ENCODE measurements at places on chromosomes 12 and 14. TPM values are rescaled to one million over a fixed set of nuclear protein-coding genes. Genes with fewer than 3 reads are reported as not detected.

Gene TEX52
- not detected for total RNA-seq

Gene ENDOU
- 2.1 TPM for total RNA-seq

- H3K4me3 ChIP-seq = no peak overlapping the region
- H3K4me1 ChIP-seq = no peaks in the 10 kb centered on the region
- H3K27ac ChIP-seq = no peak overlapping the region
- no peaks in the 10 kb centered on the region for H3K27me3 ChIP-seq
- H3K36me3 ChIP-seq = no peaks in the 10 kb centered on the region
- no peak for DNase-seq
Observed at GRCh38 chr12:110762891-110763290, 20.2 kb upstream of the PPP1CC start.

GRCh38 chr12:31853520-31853919, 105.7 kb upstream of the RESF1 start:
- H3K27me3 ChIP-seq = no peaks in the 10 kb centered on the region
- peaks cover 4% of the 10 kb centered on the region for H3K4me1 ChIP-seq
- H3K36me3 ChIP-seq = no peaks in the 10 kb centered on the region

GRCh38 chr12:19035536-19035935, 94.0 kb upstream of the PLEKHA5 start:
- peak overlapping the region; percentile 73 for H3K27ac ChIP-seq
- H3K27me3 ChIP-seq = no peaks in the 10 kb centered on the region
- DNase-seq = no peak
- no peaks in the 10 kb centered on the region for H3K36me3 ChIP-seq

GRCh38 chr12:130863298-130863697, 8.6 kb upstream of the RAN start:
- no peak overlapping the region for H3K4me3 ChIP-seq
- H3K36me3 ChIP-seq = no peaks in the 10 kb centered on the region
- no peak overlapping the region for H3K27ac ChIP-seq
- no peaks in the 10 kb centered on the region for H3K4me1 ChIP-seq
- no peak for DNase-seq

GRCh38 chr12:39675263-39675662, 55.7 kb upstream of the ABCD2 start:
- H3K36me3 ChIP-seq = no peaks in the 10 kb centered on the region
- no peak overlapping the region for H3K4me3 ChIP-seq
- no peaks in the 10 kb centered on the region for H3K4me1 ChIP-seq
- DNase-seq = no peak
- H3K27ac ChIP-seq = no peak overlapping the region

DNA sequence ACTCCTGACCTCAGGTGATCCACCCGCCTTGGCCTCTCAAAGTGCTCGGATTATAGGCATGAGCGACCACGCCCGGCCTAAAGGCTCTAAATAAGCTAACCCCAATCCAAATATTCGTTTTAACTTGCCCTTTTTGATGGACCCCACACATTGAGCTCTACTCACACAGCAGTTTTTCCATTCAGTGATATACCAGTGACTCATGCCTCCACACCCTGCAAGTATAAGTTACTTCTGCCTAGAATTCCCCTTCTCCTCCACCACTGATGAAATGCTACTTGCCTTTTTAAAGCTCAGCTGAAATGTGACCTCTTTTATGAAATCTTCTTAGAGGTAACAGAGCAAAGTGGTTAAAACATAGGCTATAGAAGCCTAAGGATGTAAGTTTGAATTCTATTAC, 68.8 kb downstream of the EXOC5 start:
- H3K27ac ChIP-seq = no peak overlapping the region
- H3K27me3 ChIP-seq = no peaks in the 10 kb centered on the region
- H3K4me3 ChIP-seq = no peak overlapping the region
- H3K36me3 ChIP-seq = no peaks in the 10 kb centered on the region
- no peaks in the 10 kb centered on the region for H3K4me1 ChIP-seq

DNA sequence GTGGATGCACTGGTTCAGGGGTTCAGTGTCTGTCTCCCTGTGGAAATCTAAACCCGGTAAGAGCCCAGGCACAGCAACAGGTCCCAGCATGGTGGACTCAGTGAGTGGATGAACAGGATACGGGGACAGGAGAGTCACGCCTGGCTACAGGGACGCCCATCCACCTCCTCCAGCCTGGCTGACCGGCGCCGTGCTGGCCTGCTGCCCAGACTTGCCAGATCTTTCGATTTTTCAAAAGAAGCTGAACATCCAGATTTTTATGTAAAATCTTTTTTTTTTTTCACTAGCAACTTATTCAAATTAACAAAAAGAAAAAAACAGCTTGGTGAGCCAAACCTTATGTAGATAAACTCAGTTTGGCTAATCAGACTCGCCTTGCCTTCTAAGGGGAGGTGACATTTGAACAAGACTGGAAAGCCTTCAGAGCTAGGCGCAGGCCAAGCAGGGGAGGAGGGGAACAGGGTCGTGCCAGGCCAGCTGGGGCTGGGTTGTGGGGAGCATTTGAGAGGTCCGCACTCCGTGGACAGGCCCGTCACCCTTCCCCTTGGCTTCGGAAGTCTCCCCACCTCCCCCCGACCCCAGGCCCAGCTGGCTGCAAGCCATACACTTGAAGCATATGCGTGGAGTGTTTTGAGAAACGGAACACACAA, 87.8 kb upstream of the NCOR2 start:
- H3K27me3 ChIP-seq = no peaks in the 10 kb centered on the region
- no peak overlapping the region for H3K4me3 ChIP-seq
- peaks cover 48% of the 10 kb centered on the region for H3K4me1 ChIP-seq
- no peaks in the 10 kb centered on the region for H3K36me3 ChIP-seq

GRCh38 chr12:69471667-69472385, 1.6 kb downstream of the FRS2 start:
- H3K4me1 ChIP-seq = no peaks in the 10 kb centered on the region
- H3K4me3 ChIP-seq = peak overlapping the region; percentile 96
- no peak for DNase-seq
- no peaks in the 10 kb centered on the region for H3K27me3 ChIP-seq
- H3K36me3 ChIP-seq = no peaks in the 10 kb centered on the region

GRCh38 chr14:30078811-30079402, 151.3 kb upstream of the PRKD1 start:
- H3K4me3 ChIP-seq = no peak overlapping the region
- no peak overlapping the region for H3K27ac ChIP-seq
- DNase-seq = no peak
- H3K27me3 ChIP-seq = no peaks in the 10 kb centered on the region
- no peaks in the 10 kb centered on the region for H3K36me3 ChIP-seq

- peak; percentile 71 for DNase-seq
- peak overlapping the region; percentile 37 for H3K27ac ChIP-seq
- peaks cover 18% of the 10 kb centered on the region for H3K36me3 ChIP-seq
- no peaks in the 10 kb centered on the region for H3K27me3 ChIP-seq
- no peaks in the 10 kb centered on the region for H3K4me1 ChIP-seq
Observed at GRCh38 chr12:56593909-56594621, 36.1 kb downstream of the BAZ2A start.
